Activated CD4-positive, alpha-beta T cell treated with anti-CD3 and anti-CD28 coated beads, Interleukin-2, amount 50 U/mL, for 24 hours (primary cell): ENCODE measurements at places on chromosomes 3 and 15.

DNA sequence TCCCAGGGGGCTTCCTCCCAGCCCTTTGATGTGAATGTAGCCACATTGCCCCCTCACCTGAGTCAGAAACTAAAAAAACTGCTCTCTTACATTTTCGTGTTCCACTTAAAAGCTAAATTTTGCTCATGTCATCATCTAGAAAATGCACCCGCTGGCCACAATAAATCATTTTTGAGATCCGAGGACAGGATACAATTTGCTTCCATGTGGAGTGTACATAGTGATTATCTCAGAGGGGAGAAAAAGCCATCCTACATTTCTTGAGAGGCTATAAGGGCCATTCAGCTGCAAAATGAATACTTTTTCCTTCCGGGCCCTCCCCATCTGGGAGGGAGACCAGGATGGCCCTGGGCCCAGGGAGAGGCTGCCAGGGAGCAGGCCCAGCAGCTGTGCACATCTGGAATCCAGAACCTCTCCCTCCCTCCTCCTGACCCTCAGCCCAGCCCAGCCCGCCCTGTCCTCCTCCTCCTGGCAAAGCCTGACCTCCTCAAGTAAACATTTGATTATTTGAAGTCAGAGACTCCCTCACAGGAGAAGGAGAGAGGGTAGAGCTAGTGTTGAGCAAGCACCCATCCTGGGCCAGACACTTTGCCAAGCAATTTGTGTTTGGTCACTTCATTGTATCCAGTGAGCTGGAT is 59.1 kb downstream of the CORO2B start:
- no peak for DNase-seq

GRCh38 chr15:22808240-22808639 is 21.8 kb downstream of the NIPA1 start:
- DNase-seq: no peak

- DNase-seq: no peak
Observed at GRCh38 chr15:72456684-72457083, 17.4 kb upstream of the ARIH1 start.

- DNase-seq: no peak
Observed at GRCh38 chr3:123104550-123104949, 37.7 kb downstream of the PDIA5 start.

DNA sequence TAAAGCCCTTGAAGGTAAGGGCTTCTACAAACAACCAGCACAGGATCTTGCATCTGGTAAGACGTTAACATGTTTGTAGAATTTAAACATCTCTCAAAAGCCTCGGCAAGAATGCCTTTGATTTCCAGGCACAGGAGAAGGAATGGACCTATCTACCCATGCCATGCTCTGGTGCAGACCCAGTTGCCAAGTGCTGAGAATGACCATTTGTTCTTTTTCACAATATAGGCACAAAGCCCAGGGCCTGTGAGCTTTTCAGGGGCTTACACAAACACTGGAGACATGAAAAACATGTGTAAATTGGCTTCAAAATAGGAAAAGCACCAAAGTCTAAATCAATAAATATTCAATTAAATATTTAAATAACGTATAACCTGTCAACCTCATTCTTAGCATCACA is 266.9 kb upstream of the TTC14 start:
- DNase-seq: no peak

DNA sequence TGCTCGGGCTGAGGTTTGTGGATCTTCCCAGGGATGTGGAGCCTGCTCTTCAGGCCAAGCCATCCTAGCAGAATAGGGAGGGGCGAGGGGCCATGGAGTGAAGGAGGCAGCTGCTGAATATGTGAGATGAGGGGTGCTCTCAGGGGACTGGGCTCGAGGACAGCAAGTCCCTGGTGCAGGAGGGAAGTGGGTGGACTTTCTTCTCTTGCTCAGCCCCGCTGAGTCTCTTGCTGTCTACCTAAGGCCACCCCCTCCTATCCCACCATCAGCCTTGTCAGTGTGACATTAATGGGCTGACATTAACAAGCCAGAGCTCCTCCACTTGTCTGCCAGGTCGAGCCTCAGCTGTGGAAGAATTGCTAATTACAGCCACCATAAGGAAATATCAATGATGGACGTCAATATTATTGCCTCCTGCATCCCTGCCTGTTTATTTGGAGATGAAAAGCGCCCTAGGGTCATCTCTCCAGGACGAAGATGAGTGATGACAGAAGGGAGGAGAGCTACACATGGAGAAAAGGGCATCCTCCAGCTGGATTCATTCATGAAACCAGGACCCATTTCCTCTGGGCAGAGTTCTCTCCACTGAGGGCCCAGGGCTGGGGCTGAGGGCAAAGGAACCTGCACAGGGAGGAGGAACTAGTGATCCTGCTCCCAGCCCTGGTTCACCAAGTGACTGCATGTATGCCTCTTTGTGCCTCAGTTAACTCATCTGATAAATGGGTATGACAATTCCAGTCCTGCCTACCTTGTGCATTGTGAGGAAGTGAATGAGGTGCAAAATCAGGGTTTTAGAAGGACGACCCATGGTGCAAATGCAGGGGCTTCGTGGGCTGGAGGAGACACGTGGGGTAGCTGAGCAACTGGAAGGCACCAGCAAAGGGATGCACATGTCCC is 34.9 kb upstream of the LINGO1 start:
- no peak for DNase-seq

GRCh38 chr3:23916152-23916885 is 471 bp downstream of the NKIRAS1 start:
- DNase-seq: peak; percentile 11

DNA sequence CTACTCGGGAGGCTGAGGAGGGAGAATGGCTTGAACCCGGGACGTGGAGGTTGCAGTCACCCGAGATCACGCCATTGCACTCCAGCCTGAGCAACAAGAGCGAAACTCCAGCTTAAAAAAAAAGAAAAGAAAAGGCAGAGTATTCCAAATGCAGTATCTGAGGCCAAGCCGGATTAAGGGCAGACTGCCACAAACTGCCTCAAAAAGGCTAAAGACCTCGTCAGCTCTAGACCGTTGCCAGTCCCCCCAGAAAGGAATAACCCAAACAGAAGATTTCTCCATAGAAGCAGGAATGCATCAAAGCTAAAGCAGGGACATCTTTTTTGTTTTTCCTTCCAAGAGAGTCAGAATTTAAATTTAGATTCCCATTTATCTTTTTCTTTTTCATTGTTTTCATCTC is 72.9 kb downstream of the TM4SF4 start:
- DNase-seq: no peak

GRCh38 chr15:77525907-77526594 is 105.4 kb downstream of the HMG20A start:
- DNase-seq: no peak

- no peak for DNase-seq
Observed at GRCh38 chr3:126179825-126180476, 435 bp downstream of the ALDH1L1 start.

DNA sequence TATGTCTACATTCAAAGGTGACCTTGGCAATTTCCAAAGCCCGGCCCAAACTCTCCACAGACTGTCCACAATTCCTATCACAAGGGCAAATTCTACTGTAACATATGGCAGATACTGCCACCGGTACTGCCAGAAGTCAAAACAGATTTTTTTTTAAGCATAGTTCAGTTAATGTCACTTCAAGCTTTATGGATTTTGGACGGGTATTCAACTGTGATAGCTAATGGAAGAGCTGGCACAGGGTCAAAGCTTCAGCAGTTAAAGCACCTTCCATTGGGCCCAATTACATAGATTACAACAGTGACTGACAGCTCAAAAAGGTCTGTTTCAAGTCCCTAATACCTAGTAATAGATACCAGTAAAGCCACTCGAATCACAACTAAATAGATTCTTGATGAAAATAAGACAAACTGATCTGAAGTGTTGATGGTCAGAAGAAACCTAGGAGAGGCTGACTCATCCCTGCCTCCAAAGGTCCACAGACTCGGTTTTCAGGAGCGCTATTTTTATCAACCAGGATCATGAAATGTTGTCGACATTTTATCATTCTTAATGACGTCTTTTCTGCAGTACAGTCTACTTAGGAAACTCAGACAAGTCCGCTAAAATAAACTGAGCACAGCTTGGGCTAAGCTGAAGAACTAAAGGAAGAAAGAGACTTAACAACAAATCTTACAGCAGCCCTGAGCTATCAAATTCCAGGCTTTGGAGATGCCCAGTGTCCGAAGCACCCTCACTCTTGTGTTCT is 38.7 kb downstream of the ANXA2 start:
- no peak for DNase-seq

DNA sequence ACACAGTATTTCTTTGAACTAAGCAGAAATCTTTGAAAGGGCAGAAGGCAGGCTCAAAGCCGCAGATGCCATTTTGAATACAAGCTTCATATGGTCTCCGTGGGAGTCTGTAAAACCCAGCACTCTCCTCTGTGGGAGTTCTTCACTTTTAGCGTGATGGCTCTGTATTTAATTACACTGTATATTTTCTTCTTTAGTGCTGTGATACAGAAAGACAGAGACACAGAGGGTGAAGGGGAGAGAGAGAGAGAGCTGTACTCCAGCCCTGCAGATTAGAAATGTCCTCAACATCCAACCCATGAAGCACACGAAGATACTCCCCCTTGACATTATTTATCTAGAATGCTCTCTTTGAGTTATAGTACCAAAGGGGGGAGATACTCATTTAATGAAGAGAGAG is 752.6 kb upstream of the NR2F2 start:
- no peak for DNase-seq

DNA sequence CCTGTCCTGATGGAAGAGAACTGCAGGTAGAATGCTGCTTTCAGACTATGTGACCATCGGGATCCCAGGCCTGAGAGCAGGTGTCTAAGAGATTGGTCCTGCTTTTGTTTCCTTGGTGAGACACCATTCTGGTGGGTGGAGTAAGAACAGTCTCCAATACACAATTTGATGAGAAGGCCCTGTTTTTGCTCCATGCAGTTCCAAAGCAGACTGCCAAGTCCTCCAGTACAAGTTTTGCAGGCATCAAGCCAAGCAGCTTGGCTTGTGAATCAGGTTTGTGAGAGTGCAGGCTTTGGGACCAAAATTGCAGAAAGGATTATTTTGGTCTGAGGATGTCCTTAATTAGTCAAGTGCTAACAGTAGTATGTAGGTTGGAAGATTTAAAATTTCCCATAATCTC is 381.6 kb downstream of the FOXP1 start:
- no peak for DNase-seq

- no peak for DNase-seq
Observed at GRCh38 chr15:25173241-25174028, 218.6 kb downstream of the SNRPN start.

- no peak for DNase-seq
Observed at GRCh38 chr15:26864664-26865191, 2.1 kb upstream of the GABRA5 start.

- no peak for DNase-seq
Observed at GRCh38 chr3:9061634-9062033, 98.4 kb upstream of the RAD18 start.
